GM13977 (cell line): ENCODE measurements at places on chromosomes 2 and 18.

- DNase-seq: no peak
Observed at GRCh38 chr2:143410082-143410897, 281.1 kb downstream of the ARHGAP15 start.

- DNase-seq: no peak
Observed at GRCh38 chr18:57727952-57728807, 74.9 kb downstream of the ATP8B1 start.

- no peak for DNase-seq
Observed at GRCh38 chr18:3266062-3266608, 4.2 kb downstream of the MYL12B start.

DNA sequence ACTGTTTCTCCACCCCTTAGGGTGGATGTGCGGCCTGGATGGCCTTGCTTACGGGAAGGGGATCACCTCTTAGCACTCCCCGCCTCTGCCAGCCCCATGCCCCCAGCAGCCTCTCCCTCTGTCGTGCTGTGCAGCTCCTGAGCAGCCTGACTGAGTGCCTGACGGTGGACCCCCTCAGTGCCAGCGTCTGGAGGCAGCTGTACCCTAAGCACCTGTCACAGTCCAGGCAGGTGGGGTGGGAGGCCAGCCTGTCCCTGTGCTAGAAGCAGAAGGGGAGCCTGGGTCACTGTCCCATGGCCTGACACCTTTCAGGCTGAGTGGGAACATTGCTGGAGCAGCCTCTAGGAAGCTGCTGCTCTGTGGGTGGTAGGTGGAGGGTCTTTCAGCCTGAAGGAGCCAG is 5.2 kb downstream of the TMEM214 start:
- no peak for DNase-seq

DNA sequence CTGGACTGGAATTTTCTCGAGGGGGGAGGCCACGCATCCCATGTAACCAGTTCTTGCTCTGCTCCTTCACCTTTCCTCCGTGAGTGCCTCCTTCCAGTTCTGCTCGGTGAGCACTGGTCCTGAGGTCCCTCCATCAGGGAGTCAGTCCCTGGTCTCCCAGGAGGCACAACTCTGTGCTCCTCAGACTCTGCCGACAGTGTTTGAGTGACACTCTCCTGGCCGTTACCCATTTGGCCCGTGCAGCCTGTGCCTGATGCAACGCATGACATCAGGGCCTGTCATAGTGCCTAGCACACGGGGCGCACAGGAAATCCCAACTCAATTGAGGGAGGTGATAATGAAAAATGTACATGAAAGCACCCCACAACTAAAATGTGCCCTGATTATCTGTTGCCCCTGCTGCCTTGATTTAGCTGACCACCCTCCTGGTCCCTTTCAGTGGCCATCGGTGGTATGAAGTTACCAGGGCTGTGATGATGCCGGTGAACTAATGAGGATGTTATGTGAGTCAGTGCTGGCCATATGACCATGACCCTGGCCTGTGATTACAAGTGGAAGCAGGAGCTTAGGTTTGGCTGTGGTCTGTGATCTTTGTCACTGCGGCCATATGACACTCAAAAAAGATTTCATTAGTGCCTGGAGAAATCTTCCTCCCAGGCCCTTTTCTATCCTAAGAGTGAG is 144.6 kb downstream of the TDRD15 start:
- no peak for DNase-seq

- DNase-seq: no peak
Observed at GRCh38 chr2:157922815-157923214, 46.7 kb upstream of the ACVR1 start.

DNA sequence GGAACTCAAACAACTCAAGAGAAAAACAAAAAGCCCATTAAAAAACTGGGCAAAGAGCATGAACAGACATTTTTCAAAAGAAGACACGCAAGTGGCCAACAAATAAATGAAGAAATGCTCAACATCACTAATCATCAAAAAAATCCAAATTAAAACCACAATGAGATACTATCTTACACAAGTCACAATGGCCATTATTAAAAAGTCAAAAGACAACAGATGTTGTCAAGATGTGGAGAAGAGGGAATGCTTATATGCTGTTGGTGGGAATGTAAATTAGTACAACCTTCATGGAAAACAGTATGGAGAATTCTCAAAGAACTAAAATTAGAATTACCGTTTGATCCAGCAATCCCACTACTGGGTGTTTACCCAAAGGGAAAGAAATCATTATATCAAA is 15.1 kb downstream of the LMAN1 start:
- no peak for DNase-seq

DNA sequence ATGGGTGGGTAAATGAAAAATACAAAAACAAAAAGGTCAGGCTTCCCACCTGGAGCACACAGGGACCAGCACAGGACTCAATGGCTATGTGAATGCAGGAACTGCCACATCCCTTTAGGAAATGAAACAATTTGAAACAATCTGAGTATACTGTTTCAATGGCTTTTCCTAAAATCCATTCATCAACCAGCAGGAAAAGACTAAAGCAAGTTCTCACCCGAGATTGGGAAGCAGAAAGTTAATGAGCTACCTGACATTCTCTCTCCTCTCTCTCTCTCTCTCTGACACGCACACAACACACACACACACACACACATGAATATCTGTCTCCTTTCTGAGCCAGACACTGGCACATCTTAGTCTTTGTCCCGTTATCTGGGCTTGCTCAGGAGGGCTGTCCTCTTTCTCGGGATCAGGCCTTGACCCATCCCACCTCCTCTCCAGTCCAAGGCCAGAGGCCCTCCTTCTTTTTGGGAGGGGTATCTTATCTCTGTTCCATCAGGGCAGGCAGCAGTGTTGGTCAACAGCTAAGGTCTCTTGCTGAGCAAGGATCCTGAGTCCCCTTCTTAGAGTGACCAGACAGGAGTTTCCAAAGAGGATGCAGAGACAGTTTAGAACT is 11.6 kb upstream of the LRRFIP1 start:
- DNase-seq: no peak

DNA sequence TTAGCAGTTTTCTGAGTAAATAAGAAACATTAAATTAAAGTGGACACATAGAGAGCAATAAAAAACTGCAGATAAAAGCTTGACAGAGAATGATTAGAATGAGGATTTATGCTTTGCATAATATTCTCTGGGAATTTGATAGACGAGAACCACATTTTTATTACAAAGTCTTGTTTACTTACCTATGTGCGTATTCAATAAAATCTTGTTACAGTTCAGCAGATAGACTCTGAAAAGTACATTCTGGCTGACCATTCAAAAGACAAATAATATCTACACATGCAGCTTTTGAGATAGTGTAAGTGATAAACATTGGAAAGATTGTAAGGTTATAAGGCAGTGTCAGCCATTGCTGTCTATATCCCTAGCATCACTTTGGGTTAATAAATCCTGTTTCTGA is 381.6 kb downstream of the NYAP2 start:
- no peak for DNase-seq

DNA sequence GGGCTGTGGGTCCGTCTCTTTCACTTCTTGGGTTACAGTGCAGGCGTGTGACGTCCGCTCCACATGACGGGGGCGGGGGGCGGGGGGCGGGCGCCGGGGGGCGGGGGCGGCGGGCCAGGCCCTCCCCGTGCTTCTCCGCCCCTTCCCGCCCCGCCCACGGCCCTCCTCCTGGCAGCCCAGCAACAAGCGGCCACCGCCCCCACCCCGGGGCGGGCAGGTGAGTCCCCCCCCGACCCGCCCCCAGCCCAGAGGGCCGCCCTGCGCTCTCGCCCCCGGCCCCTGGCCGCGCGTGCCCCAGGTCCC is 3.6 kb downstream of the ZNF516 start:
- peak; percentile 89 for DNase-seq

GRCh38 chr2:168766600-168766999 is 35.8 kb upstream of the NOSTRIN start:
- no peak for DNase-seq

DNA sequence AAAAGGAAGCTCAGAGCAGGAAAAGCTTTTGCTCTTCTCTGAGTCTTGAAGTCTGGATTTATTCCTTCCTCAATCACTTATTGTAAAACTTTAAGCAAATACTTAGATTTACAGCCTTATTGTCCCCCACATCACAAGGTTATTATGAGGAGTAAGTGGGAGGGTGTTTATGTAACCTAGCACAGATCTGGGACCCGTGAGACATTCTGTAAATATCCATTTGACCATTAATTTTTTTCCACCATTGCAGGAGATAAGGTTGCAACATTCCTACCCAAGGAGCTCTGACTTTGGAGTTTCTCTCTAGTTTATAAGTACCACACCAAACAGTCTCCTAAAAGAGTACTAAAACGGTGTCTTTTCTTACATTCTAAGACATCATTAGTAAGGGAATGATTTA is 52.1 kb upstream of the CTIF start:
- DNase-seq: no peak

DNA sequence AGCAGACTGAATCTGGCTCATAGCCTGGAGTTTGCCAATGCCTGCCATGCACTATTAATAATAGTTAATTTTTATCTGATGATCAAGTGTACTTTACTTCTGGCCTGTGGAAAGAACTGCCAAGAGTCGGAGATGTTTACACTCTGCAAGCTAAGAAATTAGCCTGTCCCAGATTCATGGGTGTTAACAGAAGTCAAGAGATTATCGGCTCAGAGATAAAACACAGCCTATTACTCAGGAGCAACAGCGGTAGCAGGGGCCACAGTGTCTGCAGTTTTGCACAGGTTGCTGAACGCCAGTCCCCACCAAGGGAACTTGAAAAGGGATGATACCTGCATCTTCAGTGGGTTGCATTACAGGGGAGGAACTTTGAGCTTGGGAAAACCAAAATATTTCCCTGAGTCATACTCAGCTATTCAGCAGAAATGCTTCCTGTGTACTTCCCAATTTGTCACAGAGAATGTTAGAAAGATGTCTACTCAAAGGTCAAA is 4.3 kb upstream of the ADI1 start:
- DNase-seq: no peak

GRCh38 chr2:236088368-236089057 is 79.7 kb downstream of the GBX2 start:
- DNase-seq: no peak

DNA sequence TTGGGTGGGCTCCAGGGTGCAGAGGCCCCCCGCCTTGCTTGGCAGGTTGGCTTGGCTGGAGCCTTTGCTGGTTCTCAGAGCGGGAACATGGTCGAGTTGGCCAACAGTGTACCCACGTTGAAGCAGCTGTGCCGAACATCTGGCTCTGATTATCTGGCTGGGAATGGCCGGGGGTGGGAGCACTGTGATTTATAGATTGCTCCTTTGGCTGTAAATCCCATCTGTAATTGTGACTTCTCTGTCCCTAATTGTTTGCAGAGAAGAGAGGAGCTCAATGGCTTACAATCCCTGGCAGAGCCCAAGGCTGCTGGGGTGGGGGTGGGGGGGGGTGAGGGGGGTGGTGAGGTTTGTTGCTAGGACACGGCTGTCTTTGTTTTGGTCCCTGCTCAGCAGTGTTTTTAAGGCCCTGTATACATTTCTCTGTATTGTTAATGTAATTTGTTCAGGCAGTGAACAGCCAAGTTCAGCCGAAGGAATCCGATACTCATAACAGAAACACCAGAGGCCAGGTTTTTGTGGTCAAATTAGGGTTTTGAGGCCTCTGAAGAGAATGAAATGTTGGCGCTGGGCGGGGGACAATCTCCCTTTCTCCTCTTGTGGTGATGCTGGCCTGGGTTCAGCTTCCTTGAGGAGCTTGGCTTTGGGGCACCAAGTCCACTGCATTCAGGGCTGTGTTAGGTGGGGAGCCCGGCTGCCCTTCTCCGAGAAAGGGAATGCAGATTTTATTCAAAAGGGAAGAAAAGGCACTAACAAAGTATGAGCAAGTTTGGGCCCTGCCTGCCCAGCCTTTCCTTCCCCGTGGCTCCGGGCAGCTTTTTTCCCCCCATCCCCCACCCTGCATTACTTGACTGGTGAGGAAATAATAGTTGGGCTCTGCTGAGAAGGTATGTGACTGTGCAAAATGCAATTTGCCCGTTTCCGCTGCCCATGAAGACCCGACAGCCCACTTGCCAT is 82.5 kb downstream of the TCF7L1 start:
- DNase-seq: no peak

GRCh38 chr2:219155054-219155644 is 5.5 kb downstream of the NHEJ1 start:
- DNase-seq: peak; percentile 65

GRCh38 chr2:223161873-223162458 is 110.0 kb downstream of the KCNE4 start:
- no peak for DNase-seq

DNA sequence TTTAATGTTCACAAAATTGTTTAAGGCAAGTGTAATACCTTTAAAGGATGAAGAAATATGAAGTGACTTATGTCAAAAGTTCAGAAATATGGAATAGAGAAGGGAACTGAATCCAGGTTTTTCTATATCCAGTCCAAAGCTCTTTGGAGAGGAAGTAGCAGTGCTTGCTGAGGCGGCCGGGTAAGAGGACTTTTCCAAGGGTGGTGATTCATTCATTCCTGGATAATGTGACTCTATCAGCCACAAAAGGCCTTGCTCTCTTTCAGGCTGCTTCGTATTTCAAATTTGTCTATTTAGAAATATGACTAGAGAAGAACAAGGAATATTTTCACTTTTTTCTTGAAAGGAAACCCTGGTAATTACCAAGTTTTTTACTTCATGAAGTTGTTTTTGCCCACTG is 830.1 kb upstream of the ZEB2 start:
- DNase-seq: no peak

GRCh38 chr18:50847192-50847591 is 27.4 kb upstream of the MRO start:
- DNase-seq: no peak

- no peak for DNase-seq
Observed at GRCh38 chr2:180679693-180680092, 300.7 kb upstream of the UBE2E3 start.

DNA sequence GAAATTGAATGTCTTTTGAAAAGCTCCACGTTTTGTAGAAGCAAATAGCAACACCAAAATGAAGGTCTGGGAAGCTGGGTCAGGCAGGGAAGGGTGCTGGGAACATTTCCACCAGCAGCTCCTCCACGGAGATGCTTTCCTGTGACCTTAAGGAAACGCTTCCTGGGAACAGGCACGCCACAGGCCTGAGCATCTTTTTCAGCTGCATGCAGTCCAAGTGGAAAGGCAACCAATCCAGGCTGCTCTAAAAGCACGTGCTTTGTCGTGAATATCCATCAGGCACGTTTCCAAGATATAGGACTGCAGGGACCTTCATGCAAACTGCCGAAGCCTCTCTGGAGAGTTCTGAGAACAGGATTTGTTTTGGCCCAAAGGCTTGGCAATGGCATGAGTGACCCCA is 109.3 kb downstream of the KLHL29 start:
- DNase-seq: no peak

DNA sequence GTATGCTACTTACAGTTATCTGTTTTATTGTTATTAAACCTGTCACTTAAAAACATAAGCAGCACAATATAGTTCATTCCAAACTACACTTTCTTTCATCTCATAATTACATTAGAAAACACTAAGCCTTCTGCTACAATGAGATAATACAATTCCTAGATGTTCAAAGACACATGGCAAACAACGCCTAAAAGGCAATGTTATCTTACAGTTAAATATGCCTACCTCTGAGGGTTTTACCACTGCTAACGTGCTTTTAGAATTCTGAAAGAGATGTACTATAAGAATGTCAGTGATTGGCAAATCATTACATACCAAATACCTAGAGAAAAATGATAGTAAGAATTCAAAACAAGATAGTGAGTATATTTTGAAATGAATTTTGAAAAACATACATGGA is 46.8 kb upstream of the SPOPL start:
- no peak for DNase-seq
